ENCODE measurements at places on chromosomes 4 and X.

DNA sequence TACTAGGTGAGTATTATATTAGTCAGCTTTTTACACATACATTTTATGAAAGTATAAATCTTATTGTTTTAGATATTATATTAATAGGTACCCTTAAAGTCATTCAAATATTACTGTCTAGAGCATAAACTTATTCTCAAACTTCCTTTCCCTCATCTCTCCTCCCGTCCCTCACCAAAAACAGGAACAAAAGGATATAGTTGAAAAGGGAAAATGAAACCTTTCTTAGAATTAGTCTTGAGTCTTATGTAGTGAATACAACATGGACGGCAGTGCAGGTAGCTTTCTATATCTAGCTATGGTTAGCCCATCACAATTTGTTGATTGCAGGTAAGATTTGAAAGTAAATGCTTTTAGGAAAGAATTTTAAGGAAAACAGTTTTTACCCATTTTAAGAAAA is 65.6 kb downstream of the RBPJ start:
- DNase-seq, result no peak

- DNase-seq, result peak; percentile 11
Observed at GRCh38 chr4:78414116-78414515, 137.5 kb upstream of the ANXA3 start.

- DNase-seq, result no peak
Observed at GRCh38 chr4:4415107-4415805, 28.4 kb downstream of the NSG1 start.

DNA sequence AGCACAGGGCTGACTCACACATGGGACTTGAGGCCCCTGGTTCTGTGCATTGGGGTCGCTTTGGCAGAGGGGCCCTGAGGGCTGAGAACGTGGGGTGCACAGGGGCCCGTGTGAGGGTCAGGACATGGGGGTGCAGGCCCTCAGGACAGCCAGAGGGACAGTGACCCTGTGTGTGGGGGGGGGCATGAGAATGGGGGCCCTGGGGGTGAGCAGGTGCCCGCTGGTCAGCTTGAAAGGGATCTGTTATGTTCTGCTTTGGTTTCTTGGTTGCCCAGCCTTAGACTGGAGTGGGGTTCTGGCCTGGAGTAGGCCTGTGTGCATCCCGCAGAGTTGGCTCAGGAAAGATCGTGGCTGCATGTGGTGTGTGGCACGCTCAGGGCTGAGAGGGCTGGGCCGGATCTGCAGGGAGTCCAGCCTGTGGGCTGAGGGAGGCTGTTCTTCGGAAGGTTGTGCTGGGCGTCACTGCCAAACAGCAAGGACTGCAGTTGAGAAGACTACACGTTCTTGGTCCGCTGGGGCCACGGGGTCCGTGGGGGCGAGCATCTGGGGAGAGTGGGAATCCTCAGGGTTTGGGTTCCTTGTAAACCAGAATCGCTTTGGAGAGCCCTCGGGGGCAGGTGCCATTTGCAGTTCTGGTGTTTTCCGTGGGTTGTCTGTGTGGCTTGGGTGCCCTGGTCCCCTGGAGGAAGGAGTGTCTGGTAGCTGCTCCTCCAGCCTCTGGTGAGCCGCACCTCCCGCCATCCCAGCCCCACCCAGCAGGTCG is 15.2 kb upstream of the UVSSA start:
- no peak for DNase-seq

GRCh38 chr4:48133669-48134068 is 381 bp downstream of the TXK start:
- peak; percentile 23 for DNase-seq

DNA sequence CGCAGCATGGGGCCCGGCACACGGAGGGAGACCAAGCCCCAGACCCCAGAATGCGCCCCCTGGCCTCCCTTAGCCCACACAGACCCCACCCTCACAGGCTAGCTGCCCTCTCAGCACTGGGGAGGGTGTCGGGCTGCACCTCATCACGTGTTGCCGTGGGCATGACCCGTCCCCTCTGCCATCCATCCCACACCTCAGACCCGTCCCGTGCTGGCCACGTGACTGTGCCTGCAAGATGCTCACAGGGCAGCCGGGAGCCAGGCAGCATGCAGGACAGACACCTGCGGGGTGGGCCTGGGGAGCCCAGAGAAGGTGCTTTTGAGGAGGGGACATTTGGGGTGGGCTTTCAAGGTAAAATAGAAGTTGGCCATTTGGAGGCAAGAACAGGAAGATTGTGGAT is 4.8 kb downstream of the MSANTD1 start:
- no peak for DNase-seq

DNA sequence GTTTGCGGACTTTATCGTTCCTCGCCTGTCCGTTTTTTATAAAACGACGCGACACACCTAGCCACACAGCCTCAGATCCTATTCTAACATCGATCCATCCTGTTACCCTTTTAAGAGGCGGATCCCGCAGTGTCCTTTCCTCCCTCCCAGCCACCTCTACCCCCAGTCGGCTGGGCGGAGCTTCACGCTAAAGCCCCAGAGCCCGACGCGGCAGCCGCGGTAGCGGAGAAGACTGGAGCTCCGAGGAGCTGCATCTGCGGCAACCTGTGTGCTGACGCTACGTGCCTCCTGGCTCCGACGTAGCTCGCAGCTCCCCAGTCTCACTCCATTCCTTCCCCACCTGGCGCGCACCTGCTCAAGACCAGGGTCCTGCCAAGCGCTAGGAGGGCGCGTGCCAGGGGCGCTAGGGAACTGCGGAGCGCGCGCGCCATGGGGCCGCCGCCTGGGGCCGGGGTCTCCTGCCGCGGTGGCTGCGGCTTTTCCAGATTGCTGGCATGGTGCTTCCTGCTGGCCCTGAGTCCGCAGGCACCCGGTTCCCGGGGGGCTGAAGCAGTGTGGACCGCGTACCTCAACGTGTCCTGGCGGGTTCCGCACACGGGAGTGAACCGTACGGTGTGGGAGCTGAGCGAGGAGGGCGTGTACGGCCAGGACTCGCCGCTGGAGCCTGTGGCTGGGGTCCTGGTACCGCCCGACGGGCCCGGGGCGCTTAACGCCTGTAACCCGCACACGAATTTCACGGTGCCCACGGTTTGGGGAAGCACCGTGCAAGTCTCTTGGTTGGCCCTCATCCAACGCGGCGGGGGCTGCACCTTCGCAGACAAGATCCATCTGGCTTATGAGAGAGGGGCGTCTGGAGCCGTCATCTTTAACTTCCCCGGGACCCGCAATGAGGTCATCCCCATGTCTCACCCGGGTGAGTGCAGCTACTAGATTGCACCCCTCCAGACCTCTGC is at the start of gene RNF128:
Gene RNF128, plus strand, starts transcription at position 217 of the 953 bp plus-strand sequence. Its CDS starts 213 bp downstream, at position 430.
- DNase-seq, result peak; percentile 23

- no peak for DNase-seq
Observed at GRCh38 chrX:9147086-9147485, 113.2 kb upstream of the FAM9B start.

GRCh38 chrX:109537324-109537665 is 651 bp downstream of the NXT2 start:
- peak; percentile 76 for DNase-seq

DNA sequence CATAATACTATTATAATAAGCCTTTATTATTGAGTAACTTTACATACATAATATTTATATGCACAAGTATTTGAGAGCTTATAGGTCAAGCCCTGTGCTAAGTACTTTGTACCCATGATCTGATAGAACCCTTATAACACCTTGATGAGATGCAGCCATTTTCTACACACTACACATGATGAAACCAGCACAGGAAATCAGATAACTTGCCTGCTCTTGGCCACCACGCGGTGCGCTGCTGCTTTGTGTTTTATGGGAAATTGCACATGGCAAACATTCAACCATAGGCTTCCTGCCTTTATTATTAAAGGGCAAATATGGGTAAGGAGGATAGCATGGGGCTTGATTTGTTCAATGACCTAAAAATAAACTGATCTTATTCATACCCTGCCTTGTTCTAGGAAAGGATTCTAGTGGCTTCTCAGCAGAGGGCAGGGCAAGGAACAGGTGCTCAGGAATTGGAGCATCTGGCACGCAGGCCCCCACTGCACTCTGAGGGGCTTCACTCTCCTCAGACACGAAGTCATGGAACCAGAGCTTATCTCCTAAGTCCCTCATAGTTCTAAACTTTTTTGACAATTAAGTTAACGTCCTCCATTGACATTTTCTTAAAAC is 31.6 kb upstream of the NAP1L5 start:
- no peak for DNase-seq

- DNase-seq, result peak; percentile 47
Observed at GRCh38 chr4:118942465-118942864, 53.8 kb downstream of the SYNPO2 start.

DNA sequence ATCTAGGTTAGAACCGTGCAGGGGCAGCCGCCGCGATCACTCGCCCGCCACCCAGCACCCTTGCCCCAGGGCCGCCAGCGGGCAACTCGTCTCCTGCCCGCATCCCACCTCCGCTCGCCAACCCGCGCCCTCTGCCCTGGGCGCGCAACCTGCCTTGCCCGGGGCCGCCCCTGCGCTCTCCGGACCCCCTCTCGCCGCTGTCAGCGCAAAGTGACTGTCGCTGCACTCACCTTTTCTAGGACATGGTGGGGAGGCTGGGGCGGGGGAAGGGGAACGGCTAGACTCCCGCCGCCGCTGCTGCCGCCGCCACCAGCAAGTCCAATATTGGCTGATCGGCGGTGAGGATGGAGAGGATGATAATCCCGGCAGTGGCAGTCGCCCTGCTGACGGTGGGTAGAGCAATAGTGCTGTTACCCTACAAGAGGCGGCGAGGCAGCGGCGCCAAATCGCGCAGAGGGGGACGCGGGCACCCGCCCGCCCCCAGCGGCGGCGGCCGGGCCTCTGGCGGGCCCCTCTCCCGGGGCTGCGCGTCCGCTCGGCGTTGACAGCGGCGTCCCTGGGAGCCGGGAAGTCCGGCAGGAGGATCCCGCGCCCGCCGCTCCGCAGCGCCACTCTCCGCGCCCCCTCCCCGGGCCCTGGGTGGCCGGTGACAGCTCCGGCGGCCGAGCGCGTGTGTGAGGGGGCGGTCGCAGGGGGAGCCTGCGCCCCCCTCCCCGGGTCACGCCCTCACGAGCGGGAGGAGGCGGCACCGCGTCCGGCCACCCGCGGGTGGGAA is 2.3 kb upstream of the NR3C2 start:
- DNase-seq, result no peak

DNA sequence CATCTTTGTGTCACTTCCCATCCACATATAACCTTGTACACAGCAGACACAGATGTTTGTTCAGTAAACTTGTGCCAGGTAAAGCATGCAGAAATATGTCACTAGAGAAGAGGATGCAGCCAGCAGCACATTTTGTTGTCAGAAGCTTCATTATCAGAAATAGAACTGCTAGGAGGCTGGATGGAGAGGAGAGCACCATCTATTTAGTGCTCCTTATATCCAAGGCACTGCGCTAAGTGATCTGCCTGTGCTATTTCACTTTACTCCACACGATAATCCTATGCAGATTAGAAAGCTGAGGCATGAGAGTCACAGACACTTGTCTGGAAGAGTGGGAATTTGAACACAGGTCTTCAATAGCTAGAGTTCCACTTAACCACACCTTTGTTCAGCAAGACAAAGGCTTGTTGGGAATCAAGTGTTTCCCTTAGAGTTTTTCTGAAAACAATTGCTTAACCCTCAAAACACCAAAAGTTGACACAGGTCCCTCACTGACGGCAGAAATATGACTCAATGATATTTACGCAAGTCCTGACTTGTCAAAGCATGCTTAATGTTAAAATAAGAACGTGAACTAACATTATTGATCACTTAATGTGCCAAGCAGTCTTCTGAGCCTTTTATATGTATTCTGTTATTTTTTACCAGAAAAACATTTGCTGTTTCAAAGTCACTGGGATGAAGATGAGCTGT is 1.2 kb upstream of the QDPR start:
- peak; percentile 30 for DNase-seq

DNA sequence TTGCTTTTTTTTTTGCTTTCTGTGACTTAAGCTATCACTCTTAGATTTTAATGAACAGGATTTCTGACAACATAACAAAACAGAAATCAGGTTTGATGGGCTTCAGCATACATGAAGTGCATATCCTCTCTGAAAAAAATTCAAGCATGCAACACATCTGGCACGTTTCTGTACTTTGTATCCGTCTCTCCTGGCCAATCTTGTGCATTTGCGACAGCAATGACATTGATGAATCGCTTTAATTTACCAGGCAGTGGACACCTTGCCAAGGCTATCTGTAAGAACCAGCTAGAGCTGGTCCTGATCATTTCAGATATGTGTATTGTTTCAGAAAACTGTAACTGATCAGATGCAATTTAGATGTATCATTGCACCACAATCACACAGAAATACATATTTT is 93.3 kb downstream of the CCSER1 start:
- DNase-seq, result no peak

DNA sequence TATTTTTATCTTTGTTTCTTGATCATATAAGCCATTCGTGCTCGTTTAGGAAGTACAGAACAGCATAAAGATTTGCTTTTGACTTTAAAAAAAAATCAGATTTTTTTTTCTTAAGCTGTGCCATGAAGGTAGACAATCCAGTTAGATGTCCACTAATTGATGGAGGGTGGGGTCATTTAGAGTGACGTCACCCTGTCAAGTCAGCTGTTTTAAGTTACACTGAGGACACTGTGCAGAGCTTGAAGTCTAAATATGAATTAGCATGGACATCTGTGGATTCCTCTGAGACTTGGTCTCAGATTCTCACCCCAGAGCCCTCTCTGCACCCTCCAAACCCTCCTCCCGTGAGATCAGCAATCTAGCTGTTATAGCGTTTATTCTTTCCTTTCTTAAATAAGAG is 63.9 kb downstream of the ENPP6 start:
- no peak for DNase-seq

DNA sequence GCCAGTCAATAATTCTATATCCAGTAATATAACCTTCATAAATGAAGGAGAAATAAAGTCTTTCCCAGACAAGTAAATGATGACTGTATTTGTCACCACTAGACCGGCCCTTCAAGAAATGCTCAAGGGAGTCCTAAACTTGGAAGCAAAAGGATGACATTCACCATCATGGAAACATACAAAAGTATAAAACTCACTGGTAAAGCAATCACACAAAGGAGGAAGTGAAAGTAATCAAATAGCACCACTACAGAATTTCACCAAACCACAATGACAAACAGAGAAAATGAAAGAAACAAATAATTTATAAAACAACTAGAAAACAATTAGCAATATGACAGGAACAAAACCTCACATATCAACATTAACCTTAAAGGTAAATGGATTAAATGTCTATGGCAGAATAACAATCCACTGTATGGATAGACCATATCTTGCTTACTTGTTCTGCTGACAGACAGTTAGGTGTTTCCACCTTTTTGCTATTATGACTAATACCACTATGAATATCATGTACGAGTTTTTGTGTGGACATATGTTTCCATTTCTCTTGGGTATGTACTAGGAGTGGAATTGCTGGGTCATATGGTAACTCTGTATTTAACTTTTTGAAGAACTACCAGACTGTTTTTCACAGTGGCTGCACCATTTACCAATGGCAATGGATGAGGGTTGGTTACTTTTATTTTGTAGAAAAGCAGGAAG is 44.9 kb downstream of the NAT8L start:
- no peak for DNase-seq

- DNase-seq, result peak; percentile 23
Observed at GRCh38 chr4:146124023-146124680, 51.4 kb upstream of the LSM6 start.

DNA sequence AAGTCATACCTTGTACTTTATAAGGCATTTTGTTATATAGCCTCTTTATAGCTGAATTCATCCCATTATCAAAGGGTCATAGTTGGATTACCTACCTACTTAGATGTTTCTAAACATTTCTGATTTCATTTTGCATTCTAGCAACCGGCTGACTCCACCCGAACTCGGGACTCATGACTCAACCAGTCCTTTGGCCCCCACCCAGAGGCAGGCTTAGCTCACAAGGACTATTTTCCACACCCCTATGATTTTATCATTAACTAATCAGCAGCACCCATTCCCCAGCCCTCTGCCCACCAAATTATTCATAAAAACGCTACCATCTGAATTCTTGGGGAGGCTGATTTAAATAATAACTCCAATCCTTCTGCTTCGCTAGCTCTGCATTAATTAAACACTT is 79.9 kb upstream of the EGFL6 start:
- peak; percentile 86 for DNase-seq
